ENCODE measurements at places on chromosomes 6 and 20.

DNA sequence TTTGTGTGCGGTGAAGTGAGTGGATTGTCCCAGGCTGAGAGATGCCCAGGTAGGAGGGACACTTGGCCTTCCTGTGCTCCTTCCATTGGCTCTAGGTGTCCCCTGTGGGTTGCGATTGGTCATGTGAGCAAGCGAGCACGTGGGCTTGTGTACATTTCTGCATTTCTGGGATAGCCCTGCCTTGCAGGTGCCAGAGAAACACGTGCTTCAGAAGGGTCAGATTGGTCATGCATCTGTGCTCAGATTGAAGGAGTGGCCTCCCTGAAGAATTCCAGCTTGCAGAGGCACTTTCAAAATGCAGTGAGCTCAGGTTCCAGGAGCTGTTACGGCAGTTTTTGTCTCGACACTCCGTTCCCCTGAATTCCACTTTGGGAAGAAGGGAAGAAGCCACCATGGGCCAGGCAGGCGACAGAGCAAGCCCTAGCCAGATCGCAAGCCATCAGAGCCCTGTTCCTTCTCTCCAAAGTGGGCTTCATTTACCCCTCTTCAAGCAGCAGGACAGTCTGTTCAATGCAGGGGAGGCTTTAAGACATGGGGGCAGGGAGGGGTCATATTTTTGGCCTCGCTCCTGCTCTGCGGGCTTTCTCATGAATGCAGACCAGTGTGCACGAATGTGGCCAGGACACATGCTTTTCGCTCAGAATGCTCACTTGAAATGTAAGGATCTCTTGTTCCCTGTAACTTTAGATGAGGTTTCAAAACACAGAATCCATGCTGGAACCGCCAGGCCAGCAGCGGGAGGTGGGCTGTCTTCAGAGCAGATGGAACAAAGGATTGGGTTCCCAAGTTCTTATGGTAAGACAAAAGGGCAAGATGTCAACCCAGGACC, 78.6 kb upstream of the AKAP12 start:
- no peak for DNase-seq

DNA sequence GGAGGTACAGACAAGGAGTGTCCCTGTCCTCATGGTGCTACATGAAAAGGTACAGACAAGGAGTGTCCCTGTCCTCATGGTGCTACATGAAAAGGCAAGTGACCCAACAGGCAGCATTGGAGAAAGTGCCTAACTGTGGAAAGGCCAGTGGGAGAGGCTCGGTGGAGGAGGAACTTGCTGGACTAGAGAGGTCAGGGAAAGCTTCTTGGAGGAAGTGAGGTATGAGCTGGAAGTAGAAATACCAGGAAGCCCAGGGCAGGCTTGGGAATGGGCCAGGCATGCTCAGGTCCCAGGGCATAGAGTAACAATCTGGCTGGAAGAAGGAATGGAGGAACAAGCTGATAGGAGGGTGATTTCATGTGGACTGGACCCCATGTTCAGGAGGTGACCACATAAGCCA, 59.8 kb upstream of the FNDC1 start:
- no peak for DNase-seq

- no peak for DNase-seq
Observed at GRCh38 chr6:164109770-164110140, 695.2 kb downstream of the QKI start.

DNA sequence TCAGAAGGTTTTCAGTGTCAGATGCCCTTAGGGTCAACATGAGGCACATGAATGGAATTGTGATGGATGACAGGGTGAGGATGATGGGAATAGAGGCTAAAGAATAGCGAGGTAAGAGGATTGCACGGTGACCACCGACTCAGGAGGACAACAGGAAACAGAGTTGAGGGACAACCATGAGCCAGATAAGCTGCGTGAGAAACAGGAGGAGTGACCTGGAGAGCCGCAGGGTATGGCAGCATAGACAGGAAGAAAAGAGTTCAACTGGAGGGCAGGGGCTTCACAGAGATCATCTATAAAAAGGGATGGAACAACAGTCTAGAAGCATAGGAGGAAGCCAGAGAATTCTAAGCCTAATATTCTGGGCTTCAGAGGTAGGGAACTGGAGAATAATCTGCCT, 84.7 kb upstream of the ENPP5 start:
- no peak for DNase-seq

DNA sequence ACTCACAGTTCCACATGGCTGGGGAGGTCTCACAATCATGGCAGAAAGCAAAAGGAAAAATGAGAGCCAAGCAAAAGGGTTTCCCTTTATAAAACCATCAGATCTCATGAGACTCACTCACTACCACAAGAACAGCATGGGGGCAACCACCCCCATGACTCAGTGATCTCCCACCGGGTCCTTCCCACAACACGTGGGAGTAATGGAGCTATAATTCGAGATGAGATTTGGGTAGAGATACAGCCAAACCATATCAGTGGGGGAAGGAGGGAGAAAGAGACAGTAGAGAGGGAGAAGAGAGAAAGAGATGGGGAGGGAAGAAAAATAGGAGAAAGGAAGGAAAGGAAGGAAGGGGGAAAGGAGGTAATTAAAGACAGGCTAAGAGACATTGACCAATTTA, 30.1 kb downstream of the GMDS start:
- DNase-seq = no peak

All from activated naive CD8-positive, alpha-beta T cell treated with anti-CD3 and anti-CD28 coated beads for 36 hours (primary cell).